Stimulated activated CD8-positive, alpha-beta memory T cell treated with anti-CD3 and anti-CD28 coated beads, Interleukin-4, amount 100 ng/mL, for 4 hours (primary cell): ENCODE measurements at places on chromosomes 2 and 18.

DNA sequence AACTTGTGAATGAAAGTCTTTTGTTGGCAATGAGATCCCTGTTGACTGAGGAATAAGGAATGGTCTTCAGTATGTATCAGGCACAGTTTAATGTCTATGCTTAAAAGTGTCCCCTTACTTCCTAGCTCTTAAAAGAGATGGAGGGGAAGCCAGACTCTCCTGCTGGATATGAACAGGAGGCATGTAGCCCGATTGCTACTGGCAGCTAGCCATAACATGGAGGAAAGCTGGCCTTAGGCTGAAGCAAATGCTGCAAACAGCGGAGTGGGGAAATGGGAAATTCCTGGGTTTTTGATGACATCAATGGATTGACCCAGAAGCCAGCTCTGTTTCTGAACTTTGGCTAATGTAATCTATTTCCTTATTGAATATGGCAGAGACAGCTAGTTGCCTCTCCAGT, 266.1 kb downstream of the SLC4A3 start:
- DNase-seq: no peak

- DNase-seq: no peak
Observed at GRCh38 chr2:168380500-168380899, 75.6 kb upstream of the CERS6 start.

DNA sequence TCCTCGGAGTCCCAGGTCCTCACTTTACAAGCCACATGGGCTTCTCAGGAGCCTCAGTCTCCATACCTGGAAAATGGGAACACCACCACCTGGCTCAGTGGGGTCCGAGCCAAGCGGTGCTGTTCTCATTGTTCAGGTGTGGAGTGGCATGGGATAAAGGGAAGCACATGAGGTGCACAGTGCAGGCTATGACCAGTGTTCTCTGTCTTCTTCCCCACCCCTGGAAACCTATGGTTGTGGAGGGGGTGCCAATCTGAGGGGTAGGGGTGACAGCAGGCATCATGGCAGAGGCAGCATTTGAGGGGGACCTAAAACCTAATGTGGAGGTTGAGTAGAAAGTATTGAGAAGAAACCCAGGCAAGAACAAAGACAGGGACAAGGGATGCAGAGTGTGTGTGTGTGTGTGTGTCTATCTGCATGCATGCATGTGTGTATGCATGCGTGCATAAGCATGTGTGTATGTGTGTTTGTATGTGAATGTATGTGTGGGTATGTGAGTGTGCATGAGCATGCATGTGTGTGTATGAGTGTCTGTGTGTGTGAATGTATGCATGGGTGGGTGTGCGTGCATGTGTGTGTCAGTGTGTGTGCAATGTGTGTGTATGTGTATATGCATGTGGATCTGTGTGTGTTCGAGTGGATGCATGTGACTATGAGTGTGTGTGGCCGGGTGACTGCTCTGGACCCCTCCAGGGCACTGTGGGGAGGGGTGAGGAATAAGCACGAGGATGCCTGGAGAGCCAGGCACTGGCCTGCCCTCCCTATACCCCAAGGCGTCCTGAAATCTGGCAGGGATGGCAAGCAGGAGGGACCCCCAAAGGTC, 4.0 kb downstream of the KIF1A start:
- DNase-seq: no peak

- no peak for DNase-seq
Observed at GRCh38 chr2:207706936-207707860, 4.2 kb upstream of the CCNYL1 start.

- DNase-seq: no peak
Observed at GRCh38 chr18:44636241-44636640, 44.4 kb upstream of the SETBP1 start.

- DNase-seq: no peak
Observed at GRCh38 chr2:111903930-111904439, 5.6 kb downstream of the MERTK start.

DNA sequence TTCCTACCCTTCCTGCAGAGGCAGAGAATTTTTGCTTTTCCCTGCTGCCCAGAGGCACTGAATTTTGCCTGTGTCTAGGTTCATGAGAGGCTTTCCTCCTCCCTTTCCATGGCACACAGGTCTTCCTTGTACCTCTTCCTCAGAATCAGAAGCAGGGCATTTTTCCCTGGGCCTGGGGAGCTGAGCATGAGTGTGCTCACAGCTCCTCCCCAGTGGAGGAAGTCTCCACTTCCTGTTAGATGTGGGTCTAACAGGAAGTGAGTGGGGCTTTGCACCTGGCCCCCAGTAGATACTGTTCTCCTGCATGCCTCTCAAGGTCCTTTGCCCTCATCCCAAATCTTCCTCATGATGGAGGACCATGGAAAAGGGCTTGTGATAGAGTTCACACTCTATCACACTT, 297.2 kb upstream of the FIGN start:
- no peak for DNase-seq

DNA sequence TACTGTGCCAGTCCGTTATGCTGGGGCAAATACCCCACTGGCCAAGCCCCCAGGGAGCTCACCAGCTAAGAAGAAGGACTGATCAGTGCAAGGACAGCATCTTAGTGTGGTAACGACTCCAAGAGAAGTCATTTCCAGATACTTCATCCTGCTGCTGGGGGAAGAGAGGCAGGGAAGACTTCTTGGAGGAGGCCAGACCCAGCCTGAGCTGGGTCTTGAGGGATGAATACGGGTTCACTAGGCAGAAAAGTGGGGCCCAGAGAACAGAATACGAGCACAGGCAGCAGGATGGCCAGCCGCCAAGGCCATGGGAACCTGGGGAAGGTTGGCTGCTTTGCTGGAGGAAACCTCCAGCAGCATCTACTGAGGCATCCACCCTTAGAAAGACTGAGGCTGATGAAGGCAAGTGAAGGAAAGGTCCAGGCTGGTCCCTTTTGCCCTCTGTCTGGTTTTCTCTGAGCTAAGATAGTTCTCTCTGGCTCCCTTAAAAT, 84.1 kb downstream of the GLI2 start:
- DNase-seq: no peak

DNA sequence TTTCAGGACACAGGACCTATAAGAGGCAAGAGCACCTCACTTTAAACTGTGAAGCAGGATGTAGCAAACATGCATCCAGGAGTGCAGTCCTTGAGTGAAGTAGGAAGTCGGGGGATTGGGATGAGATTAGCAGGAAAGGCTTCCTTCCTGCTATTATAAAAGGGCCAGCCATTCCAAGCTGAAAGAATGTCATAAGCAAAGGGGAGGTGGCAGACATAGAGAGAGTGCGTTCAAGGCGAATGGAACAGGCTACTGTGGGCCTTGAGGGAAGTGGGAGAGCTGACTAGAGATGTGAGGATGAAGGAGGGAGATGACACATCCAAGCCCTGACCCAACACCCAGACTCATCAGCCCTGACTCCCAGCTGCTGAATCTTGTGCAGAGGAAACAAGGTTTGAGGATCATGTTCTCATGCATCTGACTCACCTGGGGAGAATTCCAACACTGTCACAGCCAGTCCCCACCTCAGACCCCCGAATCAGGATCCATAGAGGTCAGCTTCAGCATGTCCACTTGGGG, 63.9 kb downstream of the GYPC start:
- DNase-seq: no peak

- DNase-seq: no peak
Observed at GRCh38 chr2:74702001-74702715, 48.1 kb downstream of the SEMA4F start.

GRCh38 chr2:77831060-77831459, 308.9 kb upstream of the LRRTM4 start:
- no peak for DNase-seq

DNA sequence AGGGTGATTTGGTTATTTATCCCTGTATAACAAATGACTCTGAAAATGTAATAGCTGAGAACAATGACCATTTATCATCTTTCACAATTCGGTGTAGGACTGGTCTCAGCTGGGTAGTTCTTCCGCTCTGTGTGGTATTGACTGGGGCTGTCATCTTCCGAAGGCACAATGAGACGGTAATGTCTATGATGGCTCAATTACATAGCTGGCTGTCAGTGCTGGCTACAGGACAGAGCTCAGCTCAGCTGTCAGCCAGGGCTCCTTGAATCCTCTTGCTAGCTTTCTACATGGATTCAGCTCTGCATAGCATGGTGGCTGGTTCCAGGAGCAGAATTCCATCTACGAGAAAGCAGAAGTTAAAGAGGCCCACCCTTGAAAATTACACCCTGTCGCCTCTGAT, 483.8 kb downstream of the TDRD15 start:
- DNase-seq: no peak

- DNase-seq: no peak
Observed at GRCh38 chr18:32961538-32961937, 188.7 kb upstream of the KLHL14 start.

- no peak for DNase-seq
Observed at GRCh38 chr2:44689516-44689915, 252.0 kb upstream of the SIX3 start.

- no peak for DNase-seq
Observed at GRCh38 chr2:53652131-53652530, 115.5 kb upstream of the CHAC2 start.

GRCh38 chr2:219769090-219769910, 141.9 kb downstream of the SLC4A3 start:
- DNase-seq: no peak

DNA sequence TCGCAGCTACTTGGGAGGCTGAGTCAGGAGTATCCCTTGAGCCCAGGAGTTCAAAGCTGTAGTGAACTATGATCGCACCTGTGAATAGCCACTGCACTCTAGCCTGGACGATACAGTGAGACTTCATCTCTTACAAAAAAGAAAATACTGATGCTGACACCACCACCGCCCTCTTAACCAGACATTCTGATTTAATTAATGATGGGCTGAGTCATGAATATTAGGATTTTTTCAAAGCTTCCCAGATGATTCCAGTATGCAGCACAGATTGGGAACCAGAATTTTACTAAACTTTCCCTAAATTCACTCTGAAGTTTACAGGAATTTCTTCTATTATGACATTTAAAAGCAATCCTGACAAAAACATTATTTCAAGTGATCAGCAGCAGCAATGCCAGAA, 130.1 kb downstream of the ERBB4 start:
- no peak for DNase-seq

DNA sequence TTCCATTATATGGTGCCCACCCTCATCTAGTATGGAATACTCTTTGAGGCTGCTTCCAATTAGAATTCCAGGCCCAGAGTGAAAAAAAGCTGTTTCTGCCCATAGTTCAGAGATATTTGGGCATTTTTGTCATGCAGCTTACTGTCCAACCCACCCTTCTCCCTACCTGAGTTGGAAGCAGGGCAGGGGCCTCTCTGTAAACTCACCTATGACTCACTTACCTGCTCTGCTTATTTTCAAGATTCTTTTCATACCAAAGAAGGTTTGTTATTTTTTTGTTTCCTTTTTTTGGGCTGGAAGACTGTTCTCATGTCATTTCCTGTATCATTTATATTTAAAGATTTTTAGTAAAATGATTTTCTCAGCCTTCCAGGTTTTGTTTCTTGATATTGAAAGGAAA, 38.4 kb upstream of the PPP1R1C start:
- no peak for DNase-seq

- DNase-seq: no peak
Observed at GRCh38 chr2:114076961-114077360, 187.1 kb downstream of the ACTR3 start.

GRCh38 chr2:75772908-75773630, 62.4 kb upstream of the GCFC2 start:
- DNase-seq: no peak

DNA sequence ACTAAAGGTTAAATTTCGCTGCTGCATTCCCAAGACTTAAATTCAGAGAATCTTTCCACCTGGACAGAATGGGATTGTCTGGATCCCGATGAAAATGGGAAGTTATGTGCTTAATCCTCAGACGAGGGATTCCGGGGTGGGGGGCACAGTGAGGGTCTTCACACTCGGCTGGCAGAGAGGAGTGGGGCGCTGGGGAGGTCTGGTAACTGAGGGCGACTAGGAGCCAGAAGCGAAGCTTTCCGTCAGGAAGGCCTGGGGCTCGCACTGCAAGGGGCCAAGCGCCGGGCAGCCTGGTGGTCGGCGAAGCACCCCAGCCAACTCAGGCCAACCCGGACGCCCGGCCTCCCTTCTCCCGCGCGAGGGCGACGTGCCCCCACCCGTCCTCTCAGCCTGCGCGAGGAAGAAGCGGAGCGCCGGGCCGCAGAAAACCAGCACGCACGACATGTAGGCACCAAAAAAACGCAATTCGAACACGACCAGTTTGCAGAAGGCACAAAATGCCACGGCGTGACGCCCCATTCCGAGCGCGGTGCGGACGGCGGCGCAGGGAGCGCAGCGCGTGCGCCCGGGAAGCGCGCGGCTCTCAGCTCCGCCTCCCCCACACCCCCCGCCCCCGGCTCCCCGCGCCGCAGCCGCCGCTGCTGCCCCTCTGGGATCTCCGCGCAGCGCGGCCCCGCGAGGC, 188.1 kb downstream of the ZEB2 start:
- DNase-seq: no peak

- no peak for DNase-seq
Observed at GRCh38 chr2:123163398-123163797, 861.7 kb upstream of the CNTNAP5 start.
